K562 (cell line): ENCODE measurements at places on chromosomes 2 and 18. TPM values are rescaled to one million over a fixed set of nuclear protein-coding genes. Genes with fewer than 3 reads are reported as not detected.

DNA sequence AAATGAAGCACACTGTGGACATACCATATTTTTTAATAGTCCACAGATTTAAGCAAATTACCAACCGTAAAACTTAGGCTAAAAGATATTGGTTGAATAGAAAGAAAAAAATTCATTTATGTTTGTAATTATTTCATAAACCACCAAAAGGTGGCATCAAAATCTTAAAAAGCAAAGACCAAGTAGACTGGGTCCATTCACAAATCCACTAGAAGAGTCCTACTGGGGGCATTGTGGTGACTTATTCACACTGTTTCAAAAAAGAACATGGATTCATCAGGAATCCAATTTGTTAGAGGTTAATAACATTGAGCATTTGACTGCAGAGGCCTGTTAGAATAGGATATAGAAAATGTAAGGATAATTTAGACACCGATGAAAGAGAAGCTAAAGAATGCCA is 194.9 kb upstream of the KYNU start:
- no peak for DNase-seq

DNA sequence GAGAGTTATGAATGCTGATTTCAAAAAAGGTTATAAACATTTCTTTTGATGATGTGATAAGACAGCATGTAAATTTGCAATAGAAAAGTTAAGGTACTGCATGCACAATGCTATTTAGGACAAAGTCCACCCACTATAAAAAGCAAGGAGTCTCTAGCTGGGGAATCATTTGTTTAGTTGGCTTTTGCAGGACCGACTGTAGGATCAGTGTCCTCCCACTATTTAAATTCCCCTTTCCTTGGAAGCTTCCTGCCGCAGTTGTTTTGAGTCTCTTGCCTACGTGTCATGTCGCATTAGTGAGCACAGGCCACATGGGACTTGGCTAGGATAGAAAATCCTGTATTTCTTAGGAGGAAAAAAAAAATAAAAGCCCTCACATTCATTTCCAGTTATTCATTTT is 13.1 kb downstream of the QPCT start:
- no peak for DNase-seq

DNA sequence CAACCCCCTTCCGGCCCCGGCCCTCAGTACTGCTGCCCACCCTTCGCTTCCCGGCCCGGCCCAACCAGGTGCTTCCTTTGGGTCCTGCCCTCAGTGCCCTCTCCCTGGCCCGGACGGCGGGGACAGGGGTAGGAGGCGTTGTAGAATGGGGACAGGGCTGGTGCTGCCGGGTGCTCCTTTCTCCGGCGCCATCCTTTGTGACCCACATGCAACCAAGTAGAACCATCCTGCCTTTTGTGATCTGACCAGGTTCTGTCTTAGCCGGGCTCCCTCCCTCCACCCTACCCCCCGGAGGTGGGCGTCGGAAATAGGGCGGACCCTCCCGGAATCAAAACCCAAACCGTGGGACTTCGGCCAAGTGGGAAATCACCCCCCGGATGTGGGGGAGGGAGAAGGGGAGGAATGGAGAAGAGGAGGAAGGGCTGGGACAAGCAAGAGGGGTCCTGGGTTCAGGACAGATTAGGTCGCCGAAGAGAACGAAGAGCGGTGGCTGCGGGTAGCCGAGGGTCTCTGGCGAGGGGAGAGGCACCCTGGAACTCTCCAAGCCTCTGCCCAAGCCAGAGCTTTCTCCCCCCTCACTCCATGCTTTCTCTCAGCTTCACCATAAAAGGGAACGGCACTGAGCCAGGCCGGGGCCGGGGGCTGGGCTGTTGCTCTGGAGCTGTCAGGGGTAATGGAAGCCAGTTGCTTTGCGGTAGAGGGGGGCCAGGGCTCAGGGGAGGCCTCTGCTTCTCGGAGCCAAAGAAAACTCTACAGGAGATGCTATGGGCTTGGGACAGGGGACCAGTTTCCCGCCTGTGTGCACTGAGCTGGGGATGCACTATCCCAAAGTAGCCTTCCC is 756 bp upstream of the OST4 start:
- peak; percentile 40 for DNase-seq

- no peak for DNase-seq
Observed at GRCh38 chr2:27323596-27324285, 844 bp upstream of the MPV17 start.

GRCh38 chr2:192060161-192060560 is 134.6 kb downstream of the TMEFF2 start:
- DNase-seq, result no peak

GRCh38 chr2:225074919-225075681 is 32.8 kb upstream of the DOCK10 start:
- no peak for DNase-seq

GRCh38 chr2:2853346-2853745 is 522.3 kb upstream of the MYT1L start:
- DNase-seq, result no peak

- DNase-seq, result no peak
Observed at GRCh38 chr18:1416074-1416473, 511.4 kb downstream of the ADCYAP1 start.

DNA sequence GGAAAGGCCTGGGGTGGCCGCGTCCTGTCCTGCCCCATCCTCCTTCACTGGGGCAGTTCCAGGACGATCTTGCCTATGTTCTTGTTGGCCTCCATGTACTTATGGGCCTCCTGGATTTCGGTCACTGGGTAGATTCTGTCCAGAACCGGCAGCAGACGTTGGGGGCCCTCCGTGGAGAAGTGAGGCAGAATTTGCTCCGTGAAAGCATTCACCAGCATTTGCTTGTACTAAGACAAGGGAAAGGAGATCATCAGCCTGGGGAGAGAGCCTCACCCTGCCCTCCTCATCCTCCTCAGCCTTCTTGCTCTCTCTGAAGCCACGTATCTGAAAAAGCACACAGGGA is 1.4 kb upstream of the SF3B6 start:
- peak; percentile 6 for DNase-seq

GRCh38 chr2:65605058-65605742 is 172.8 kb upstream of the SPRED2 start:
- DNase-seq, result no peak

DNA sequence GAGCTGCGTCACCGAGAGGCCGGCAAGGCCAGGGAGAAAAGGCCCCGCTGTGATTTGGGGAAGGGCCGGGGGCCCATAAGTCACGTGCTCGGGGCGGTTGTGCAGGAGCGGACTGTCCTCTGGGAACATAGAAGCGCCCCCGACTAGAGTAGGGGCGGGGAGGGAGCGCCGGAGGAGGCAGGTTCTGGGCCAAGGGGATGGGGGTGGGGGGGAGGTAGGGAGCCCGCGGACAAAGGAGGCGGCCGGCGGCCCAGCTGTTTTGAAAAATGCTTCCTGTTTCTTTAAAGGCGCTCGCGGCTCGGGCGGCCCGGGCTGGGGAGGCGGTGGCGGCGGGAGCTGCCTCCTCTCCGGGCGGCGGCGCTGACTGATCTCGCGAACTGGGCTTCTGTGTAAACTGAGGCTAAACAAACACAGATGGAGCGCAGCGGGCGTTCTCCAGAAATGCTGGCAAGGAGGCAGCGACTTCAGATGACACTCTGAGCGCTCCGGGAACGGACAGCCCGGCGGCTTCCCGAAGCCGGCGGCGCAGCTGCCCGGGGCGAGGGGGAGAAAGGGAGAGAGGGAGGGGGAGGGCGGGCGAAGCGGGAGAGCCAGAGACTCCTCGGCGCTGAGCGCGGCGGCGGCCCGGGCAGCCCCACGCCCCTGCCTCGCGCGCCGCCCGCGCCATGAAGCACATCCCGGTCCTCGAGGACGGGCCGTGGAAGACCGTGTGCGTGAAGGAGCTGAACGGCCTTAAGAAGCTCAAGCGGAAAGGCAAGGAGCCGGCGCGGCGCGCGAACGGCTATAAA is at the start of gene ATOH8:
TSS of gene ATOH8 (plus strand) at position 467 of the 788 bp plus-strand sequence. CDS start at position 666, 199 bp downstream.
- DNase-seq, result peak; percentile 14

GRCh38 chr2:239690651-239691631 is 290.1 kb upstream of the HDAC4 start:
- DNase-seq, result peak; percentile 26

DNA sequence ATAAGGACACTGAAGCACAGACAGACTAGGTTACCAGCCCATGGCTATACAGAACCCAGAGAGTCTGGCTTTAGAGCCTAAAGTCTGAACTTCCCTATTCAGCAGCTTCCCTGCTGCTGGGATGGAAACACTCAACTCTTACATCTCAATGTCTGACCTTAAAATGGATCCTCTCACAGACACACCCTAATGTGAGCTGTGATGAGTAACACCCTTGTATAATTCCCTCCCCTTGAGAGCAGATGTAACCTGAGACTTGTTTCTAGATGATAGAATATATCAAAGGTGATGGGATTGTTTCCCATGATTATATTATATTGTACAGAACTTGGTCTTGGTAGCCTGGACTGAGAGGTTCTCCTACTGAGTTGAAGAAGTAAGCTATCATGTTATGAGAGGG is 577.1 kb upstream of the KLHL29 start:
- DNase-seq, result no peak

- no peak for DNase-seq
Observed at GRCh38 chr2:188978291-188979081, 4.3 kb downstream of the COL3A1 start.

DNA sequence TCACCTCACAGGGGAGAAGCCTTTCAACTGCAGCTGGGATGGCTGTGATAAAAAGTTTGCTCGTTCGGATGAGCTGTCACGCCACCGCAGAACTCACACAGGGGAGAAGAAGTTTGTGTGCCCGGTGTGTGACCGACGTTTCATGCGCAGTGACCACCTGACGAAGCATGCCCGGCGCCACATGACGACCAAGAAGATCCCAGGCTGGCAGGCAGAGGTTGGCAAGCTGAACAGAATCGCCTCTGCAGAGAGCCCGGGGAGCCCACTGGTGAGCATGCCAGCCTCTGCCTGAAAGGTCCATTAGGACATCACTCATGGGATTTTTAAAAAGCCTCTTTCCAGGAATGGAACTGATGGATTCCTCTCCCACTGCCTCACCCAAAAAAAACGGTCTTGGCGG is 8.9 kb downstream of the KLF11 start:
- no peak for DNase-seq

DNA sequence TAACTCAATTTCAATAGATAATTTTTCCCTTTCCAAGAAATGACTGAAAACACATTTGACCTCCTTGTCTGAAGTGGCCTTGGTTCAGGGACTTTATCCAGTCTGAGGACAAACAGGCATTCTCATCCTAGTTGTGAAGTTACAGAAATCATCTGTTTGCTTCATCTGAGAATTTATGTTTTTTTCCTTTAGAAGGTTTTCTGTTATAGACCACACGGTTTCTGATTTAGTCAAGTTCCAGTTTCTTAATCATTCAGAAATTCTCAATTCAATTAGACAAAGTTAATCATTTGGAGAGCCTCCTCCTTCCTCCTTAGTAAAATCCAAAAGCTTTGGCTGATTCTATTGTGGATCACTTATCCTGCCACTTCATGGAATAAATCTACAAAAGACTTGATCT is 60.9 kb downstream of the ICOS start:
- DNase-seq, result no peak

DNA sequence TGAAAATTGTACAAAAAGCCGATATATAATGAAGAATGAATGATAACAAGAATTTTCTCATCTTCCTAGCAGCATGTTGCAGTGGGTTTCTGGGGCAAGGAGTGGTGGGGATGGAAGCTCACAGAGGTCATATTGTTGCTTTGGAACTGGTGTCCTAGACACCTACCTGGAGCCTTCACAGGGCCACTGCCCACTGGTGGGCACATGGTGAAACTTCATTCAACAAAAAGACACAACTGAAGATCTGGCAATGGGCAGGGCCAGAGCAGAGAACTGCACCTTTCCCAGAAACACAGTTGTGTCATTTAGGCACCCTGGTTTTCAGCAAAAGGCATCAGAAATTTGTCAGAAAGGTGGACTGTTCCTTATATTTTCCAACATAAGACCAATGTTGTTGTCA is 115.3 kb downstream of the FHOD3 start:
- peak; percentile 9 for DNase-seq

DNA sequence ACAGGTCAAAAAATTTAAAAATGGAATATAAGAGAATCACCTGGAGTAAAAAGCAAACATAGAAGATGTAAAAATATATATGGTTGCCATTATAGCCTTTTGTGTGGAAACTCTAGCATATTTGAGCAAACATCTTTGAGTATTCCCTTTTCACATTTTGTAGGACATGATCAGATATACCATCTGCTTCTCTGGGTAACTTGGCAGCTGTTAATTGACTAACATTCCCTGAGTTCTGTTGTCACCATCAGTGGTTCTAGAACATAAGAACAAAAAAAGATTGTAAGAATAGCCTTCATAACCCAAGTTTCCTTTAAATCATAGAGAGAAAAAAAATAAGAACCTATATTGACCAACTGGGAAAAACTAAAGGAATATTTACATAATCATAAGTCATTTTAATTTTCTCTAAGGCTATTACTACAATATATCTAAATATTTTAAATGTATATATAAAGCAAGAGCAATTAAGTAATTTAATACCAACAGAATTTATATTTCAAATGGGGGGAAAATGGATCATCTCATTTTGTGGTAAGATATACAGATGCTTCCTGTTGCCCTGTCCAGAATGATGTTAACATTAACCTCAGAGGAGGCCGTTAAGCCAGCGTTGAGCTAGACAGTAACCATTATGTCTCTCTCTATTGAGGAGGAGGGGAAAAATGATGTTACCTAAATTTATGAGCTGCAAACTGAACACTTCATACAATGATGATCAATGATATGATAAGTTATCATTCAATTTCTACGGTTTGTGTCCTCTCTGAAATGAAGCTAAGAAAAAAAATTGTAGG is 9.8 kb upstream of the INO80D start:
- no peak for DNase-seq

- no peak for DNase-seq
Observed at GRCh38 chr18:2148823-2149222, 422.5 kb downstream of the METTL4 start.

- no peak for DNase-seq
Observed at GRCh38 chr2:12465631-12466135, 251.1 kb upstream of the TRIB2 start.

Gene ABCG5
- not detected in 2 replicates for total RNA-seq

Gene FAM237A
- not detected in 2 replicates for total RNA-seq

Gene FAM161A
- total RNA-seq, result 0.72 and 0.80 TPM in 2 replicates

Gene ZNF513
- total RNA-seq, result 8.5 and 9.9 TPM in 2 replicates

Gene C2orf80
- not detected in 2 replicates for total RNA-seq

Gene AGFG1
- 51.2 and 51.3 TPM in 2 replicates for total RNA-seq

Gene HOXD12
- total RNA-seq, result not detected in 2 replicates

Gene TBR1
- not detected in 2 replicates for total RNA-seq

Gene ASIC4
- 13.5 and 14.7 TPM in 2 replicates for total RNA-seq

Gene GPR45
- not detected in 2 replicates for total RNA-seq

Gene MPP4
- total RNA-seq, result not detected in 2 replicates

Gene ANKRD12
- 24.2 and 25.4 TPM in 2 replicates for total RNA-seq

Gene SP140
- total RNA-seq, result 0.25 and 0.35 TPM in 2 replicates

Gene C2orf66
- total RNA-seq, result not detected in 2 replicates
